ENCODE measurements at places on chromosomes 11 and 22.

DNA sequence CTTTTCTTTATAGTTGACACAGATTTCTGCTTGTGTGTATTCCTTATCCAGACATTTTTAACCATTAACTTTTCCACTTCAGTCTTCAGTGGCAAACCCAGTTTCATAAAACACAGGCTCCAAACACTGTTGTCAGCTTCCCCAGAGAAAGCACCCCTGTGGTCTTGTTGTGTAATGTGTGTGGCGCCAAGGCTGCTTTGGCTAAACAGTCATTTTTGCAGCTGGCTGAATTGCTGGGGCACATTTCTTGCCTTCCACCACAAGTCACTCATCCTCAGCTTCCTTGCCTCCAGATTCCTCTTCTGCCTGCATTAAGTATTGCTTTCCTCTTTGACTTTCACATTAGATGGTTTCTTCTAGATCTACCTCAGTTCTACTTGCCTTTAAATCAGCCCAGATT is 40.5 kb downstream of the ARHGAP1 start:
- DNase-seq, result no peak

- no peak for DNase-seq
Observed at GRCh38 chr11:85740481-85741400, 54.7 kb upstream of the CCDC89 start.

- no peak for DNase-seq
Observed at GRCh38 chr11:35313066-35313759, 106.1 kb downstream of the SLC1A2 start.

DNA sequence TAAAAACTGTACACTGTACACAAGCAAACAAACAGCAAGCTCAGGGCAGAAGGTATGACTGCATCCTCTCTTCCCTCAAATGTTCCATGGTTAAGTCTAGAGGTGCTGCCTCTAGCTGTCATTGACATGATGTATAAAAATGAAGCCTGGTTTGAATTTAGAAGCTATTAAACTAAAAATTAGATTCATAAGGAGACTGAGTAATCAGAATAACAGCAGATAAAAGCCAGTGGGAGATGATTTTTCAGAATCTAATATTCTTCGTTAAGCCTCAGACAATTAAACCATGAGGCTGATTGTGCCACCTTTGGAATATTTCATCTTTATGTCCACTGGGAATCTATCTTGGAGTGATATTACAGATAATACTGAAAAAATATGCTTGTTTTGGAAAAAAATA is 101.4 kb upstream of the ZC3H12C start:
- DNase-seq, result no peak

DNA sequence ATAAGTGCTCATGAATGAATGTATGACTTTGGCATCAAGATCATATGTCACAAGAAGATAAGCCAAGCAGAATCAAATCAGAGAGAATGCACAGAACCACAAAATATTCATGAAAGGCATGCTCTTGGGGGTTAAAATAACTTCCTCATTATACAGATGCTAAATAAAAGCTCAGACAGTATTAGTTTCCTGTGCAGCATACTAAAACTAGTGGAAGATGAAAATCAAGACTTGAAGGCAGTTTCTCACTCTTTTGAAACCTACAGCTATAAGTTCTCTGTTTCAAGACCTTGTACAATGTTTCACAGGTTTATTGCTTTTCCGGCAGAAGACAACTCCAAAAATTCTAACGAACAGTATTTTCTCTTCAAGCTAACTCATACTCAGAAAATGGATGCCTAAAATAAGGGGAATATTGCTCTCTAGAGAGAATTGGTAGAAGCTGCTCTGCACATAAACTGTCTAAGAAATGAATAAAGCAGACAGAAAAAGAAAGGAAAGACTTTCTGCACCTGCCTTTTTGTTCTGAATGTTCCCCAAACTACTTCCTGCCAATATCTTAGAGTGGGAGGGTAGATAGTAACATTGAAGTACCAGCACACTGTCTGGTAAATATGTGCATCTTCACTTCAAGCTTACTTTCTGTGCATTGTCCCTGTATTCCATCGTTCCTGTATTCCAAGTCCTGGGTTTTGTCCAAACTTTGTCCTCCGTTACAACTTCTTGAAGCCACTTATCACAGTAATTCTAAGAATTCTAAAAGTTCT is 639.4 kb upstream of the FAT3 start:
- DNase-seq, result no peak

DNA sequence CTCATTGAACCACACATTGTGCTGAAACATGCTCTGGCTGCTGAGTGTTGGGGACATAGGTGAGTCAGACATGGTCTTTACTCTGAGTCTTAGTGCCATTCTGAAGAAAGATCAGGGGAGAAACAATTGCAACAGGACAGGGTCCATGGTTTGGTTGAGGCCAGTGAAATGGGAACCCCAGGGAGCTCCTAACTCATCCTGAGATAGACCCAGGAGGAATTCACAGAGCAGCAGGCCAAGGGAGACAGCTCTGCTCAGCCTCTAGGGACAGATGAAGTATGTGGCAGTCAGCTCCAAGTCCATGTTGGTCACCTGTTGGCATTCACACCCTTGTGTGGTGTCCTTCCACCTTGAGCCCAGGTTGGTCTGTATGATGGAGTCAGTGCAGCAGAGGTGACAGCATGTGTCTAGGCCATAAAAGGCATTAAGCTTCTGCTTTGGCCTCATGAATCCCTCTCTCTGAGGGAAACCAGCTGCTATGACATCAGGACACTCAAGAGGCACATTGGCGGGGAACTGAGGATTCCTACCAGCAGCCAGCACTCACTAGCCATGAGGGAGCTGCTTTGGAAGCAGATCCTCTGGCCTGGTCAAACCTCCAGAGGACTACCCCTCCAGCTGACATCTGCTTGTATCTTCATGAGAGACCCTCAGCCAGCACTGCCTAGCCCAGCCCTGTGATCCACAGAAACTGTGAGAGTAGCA is 50.3 kb upstream of the MYEOV start:
- DNase-seq, result no peak

- no peak for DNase-seq
Observed at GRCh38 chr11:91984033-91984584, 240.5 kb upstream of the FAT3 start.

DNA sequence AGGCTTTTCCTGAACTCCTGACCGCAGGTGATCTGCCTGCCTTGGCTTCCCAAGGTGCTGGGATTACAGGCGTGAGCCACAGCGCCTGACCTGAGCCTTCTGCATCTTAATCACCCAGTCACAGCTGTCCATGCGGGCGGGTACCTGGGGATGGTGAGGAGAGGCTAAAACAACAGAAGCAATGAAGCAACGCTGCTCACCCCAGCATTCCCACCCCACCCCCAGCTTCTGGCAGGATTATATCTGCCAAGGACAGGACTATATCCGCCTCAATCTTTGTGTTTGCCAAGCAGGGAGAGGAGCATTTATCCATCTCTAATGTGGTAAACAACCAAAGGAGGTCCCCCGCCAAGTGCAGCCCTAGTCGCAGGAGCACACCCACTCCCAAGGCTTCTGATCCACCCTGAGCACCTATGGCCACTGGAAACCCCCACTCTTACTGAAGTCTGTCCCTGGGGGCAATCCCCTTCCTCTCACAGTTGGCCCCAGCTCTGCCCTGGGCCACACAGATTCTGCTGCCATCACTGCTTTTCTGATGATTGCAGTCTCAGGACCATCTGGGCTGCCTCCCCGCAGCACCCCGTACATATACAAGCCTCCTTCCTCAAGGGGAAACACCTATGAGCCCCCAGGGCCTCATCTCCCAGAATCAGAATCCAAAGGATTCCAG is 8.8 kb upstream of the LGALS2 start:
- DNase-seq, result no peak

- DNase-seq, result no peak
Observed at GRCh38 chr11:34911676-34912075, 4.5 kb downstream of the APIP start.

DNA sequence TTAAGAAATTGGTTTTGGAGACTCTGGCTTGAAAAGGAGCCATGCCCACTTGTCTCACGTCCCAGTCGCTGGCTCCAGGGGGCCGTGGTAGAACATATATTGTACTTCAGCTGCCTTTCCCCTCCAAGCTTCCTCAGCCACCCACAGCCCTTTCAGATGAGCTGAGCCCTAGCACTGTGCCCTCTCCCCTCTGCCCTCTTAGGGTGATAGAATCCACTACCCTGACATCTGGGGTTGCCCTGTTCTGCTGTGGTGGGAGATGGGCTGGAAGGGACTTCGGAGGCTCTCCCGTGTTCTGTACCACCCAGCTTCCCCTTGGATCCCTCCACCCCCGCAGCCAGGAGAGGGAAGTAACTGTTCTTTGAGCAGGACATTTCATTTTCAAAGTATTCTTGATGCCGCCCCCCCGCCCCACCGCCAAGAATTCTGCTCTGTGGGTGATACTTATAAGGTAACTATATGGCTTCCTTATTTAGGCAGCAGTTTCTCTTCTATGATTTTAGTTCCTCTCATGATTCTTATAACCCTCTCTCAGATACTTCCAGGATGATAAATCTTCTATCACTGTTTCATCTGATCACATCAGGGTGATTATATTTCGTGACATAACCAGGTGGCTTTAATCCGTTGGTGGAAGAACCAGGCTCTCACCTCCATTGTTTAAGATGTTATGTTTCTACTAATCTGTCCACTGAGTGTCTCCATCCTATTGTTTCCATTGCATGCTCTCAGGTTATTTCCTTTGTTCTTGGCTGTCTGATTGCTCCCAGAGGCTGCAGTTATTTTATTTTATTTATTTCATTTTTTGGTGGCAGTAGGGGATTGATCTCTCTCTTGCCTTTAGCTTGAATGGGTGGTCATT is 24.1 kb downstream of the ZBTB16 start:
- peak; percentile 67 for DNase-seq

- DNase-seq, result no peak
Observed at GRCh38 chr11:2551131-2551530, 106.3 kb downstream of the KCNQ1 start.

- peak; percentile 76 for DNase-seq
Observed at GRCh38 chr11:67266449-67267187, at the start of gene GRK2. Gene GRK2 (plus strand): TSS chr11:67266473. CDS start chr11:67266700, 227 bp downstream.

DNA sequence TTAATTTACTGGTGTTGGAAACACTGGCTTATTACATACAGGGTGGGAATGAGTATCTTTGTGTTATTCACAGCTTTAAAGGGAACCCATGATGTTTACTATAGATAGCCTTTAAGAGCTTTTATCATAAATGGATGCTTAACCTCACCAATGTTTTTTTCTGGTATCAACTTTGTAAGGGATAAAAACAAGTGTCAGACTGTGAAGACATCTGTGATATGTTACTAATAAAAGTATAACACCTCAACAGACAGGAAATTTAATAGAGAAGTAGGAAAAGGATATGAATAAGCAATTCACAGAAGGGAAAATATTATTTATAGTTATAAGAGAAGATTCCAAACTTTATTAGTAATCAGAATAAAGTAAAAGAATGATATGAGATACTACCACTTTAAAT is 46.3 kb downstream of the ACAT1 start:
- no peak for DNase-seq

DNA sequence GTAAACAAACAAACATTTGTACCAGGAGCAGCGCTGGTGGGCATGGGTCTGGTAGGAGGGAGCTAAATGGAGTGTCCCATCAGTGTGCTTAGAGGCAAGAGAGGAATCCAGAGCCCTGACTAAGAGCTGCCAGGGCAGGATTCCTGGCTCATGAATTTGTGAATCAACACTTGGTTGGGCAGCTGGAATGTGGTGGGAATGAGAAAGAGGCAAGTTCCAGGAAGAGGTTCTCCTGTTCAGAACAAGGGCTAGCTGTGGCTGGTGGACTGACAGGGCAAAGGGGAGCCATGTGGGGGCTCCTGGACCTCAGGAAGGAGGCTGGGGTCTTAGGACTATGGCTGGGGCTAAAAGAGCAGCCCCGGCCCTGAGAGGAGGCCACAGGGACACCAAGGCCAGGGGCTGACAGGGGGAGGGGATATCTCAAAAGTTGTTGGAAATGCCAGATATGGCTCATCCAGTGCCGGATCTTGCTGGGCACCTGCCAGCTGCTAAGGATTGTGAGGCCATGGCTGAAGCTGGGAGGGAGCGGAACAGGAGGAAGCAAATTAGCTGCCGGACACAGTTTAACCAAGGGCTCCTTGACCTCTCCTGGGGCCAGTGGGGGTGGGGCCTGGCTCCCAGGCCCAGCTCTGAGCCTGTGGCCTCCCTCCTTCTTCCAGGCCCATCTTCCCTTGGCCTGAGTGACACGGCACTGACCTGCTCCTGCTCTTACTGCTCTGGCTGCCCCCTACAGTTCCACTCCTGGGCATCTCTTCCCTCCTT is 14.6 kb upstream of the P2RY6 start:
- DNase-seq, result no peak

DNA sequence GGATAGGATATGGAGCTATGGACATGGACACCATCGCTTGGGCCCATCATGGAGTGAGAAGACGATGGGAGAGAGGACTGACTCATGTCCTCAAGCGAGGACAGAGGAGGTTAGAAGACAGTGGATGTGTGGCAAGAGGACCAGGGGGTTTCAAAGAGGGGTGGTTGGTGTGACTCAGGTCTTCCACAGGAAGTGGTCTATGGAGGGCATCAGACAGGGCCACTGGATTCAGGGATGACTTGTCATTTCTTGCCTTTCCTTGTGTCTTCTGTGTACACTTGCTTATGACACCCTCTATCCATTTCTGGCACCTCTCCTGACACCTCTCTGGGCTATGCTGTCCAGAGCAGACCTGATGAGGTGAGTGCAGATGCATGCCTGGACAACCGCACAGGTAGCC is 115.4 kb downstream of the OSBP2 start:
- no peak for DNase-seq

DNA sequence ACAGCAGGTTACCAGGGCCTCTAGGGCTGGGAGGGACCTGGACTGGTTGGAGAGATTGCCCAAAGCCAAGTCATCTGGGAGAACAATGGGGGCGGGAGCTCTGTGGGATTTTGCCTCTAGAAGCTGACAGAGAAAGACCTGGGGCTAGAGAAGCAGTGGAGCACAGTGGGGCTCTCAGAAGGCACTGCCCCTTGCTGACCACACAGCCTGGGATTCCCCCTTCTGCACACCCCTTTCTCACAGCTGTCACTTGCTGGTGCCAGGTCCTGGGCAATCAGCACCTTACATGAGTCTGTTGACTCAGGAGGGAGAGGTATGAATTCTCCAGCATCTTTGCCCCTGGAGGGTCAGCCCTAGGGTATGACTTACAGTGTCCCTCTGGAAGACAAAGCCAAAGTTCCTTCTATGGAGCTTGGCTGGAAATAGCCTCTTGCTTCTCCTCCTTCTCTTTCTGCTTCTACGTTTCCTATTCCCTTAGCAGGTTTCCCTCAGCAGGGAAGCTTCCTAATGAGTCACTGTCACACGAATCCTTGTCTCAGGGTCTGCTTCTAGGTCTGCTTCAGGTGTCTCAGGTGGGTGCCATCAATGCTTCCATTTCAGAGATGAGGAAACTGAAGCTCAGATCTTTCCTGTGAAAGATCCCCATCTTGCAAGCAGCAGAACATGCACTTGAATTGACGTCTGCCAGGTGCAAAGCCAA is 27.0 kb downstream of the GDPD5 start:
- no peak for DNase-seq

All from erythroblast (primary cell).